ENCODE measurements at places on chromosomes 6 and 20.

DNA sequence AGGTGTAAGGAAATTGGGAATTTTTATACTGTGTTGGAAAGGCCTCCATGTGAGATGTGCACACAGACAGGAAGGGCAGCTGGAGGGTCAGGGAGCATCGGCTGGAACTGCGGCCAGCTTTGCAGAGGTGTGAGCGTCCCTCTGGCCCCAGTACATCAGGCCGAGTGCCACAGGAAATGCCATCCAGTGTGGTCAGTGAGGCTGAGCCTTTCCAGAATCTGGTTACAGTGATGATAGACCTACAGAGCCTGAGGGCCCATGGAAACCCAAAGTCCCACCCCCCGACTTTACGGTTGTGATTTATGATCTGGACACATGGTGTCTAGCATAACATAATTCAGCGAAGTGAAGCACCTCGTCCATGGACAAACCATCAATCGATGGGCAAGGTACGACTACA lies 137.3 kb upstream of the PDE10A start:
- H3K4me3 ChIP-seq = no peak overlapping the region
- peaks cover 8% of the 10 kb centered on the region for H3K4me1 ChIP-seq
- no peak for DNase-seq
- H3K36me3 ChIP-seq = peaks cover 9% of the 10 kb centered on the region

DNA sequence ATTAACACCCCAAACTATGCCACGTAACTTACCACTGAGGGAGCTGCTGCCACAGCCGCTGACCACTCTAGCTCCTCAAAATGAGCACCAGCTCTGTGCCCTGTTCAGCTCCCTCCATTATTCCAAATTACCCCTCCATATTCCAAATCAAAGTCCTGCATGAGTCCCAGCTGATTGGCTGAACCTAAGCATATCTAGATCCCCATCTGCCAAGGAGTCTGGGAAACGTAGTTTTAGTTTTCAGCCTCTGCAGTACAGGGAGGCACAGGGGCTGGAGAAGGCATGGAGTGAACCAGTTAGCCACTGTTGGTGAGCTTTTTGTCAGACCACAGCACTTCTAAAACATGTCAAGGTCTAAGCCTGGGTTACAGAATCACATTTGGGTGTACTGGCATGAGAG lies 15.9 kb downstream of the UNC5CL start:
- no peak overlapping the region for H3K27ac ChIP-seq
- peaks cover 5% of the 10 kb centered on the region for H3K4me1 ChIP-seq

GRCh38 chr6:135479601-135480000 lies 17.9 kb downstream of the AHI1 start:
- DNase-seq = no peak
- no peaks in the 10 kb centered on the region for H3K27me3 ChIP-seq
- H3K36me3 ChIP-seq = peaks cover 45% of the 10 kb centered on the region

DNA sequence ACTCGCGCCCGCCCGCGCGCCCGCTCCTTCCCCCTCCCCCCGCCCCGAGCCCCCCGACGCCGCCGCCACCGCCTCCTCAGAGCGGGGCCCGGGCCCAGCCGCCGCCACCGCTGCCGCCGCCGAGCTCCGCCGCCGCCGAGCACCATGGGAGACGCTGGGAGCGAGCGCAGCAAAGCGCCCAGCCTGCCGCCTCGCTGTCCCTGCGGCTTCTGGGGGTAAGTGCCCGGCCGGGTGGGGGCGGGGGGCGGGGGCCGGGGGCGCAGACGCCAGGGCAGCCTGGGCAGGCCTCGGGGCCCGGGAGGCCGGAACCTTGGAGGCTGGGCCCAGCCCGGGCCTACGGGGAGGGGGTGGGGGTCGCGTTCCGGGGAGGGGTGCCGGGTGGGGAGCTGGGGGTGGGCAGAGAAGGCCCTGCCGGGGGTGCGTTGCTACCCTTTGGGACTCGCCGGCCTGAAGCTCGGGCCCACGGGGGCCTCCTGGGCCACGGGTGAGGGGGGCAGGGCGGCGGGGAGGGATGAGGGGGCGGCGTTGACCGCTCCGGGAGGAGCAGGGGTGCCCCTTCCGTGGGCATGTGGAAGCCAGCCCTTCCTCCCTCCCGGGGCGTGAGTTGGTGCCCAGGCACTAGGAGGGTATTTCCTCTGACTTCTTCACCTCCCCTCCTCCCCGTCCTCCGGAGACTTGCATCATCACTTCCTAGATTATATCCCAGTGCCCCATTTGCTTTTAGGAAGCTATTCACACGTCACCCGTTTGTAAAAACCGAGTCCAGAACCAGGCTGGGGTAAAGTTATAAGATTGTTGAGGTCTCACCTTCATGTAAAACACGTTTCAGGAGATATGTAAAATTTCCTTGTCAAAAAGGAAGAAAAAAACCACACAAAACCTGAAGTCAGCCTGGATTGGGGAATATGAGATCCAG lies 533 bp downstream of the ZFAND3 start:
- H3K27me3 ChIP-seq = peaks cover 6% of the 10 kb centered on the region
- H3K4me1 ChIP-seq = peaks cover 40% of the 10 kb centered on the region
- H3K27ac ChIP-seq = peak overlapping the region; percentile 90

DNA sequence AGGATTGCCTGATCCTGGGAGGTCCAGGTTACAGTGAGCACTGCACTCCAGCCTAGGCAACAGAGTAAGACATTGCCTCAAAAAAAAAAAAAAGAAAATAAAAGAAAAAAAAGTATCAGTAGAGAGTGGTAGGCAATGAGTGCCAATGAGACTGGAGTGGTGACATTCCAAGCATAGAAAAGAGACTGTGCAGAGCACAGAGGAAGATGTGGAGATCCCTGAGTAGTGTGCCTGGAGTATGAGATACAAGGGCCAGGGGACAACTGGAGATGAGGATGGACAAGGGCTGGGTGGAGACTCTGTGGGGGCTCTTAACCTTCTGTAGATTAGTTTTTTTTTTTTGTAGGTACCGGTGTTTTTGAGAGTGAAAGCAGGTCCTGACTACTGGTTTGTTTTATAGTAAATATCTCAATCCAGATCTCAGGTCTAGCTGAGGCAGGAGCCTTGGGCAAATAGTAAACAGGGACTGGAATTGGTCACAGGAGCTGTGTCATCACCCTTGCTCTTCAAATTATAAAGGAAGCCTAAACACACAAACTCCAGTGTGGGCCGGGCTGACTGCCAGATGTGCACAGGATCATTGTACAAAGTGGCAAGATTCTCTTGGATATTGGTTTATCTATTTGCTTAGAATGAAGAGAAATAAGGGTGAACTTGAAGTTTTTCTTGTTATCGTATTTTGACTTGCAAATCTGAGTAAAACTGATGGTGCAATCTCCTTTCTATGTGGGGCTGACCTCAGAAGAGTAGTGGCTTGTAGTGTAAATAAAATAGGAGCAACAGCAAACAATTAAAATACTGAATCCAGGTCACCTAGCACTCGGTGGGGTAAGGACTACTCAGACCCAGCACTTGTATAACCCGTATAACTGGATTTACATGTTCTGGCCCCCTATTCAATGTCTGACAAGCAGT lies 144.9 kb downstream of the SOX4 start:
- H3K27ac ChIP-seq = no peak overlapping the region
- peaks cover 46% of the 10 kb centered on the region for H3K4me1 ChIP-seq
- peaks cover 8% of the 10 kb centered on the region for H3K27me3 ChIP-seq
- H3K4me3 ChIP-seq = no peak overlapping the region
- H3K36me3 ChIP-seq = no peaks in the 10 kb centered on the region

GRCh38 chr6:35751594-35751993 lies 14.8 kb downstream of the ARMC12 start:
- H3K27ac ChIP-seq = no peak overlapping the region
- H3K27me3 ChIP-seq = peaks cover 6% of the 10 kb centered on the region
- DNase-seq = no peak
- H3K36me3 ChIP-seq = peaks cover 11% of the 10 kb centered on the region

DNA sequence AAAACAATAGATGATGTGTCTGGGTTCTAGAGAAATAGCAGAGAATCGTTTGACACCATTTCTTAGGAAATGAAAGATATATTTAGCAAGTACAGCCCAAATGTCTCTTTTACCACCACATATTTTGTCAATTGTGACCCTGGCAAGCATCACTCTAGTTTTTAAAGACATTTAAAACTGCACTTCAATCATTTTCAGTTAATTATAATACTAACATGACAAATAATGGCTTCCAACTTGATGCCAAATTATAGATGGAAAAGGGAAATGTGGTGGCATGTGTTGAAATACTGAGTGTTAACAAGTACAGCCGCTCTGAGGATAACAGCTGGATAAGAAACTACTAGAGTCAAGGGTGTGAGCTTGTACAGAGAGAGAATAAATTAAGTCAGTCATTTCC lies 648.9 kb downstream of the FRK start:
- DNase-seq = no peak
- H3K36me3 ChIP-seq = no peaks in the 10 kb centered on the region
- no peak overlapping the region for H3K4me3 ChIP-seq
- no peaks in the 10 kb centered on the region for H3K27me3 ChIP-seq

DNA sequence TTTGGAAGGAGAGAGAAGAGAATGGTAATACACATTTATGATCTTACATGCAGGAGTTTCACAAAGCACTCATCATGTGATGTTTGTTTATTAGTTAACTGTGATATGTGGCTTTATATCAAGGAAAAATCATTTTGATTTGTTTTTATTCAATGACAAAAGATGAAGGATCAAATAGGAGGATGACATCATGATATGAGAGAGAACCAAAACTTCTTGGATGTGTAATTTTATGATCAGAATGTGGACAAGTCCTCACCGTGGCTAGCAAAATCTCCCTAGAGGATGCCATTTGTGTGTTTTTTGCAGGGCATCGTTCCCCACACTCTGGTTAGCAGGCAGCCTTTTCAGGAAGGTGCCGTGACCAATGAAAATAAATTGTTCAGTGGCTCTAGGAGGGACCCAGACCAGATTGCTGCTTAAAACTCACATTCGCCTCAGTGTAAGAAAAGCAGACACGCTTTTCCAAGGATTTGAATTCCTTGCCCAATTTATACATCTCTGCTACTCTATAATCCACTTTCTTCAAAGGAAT lies 552.7 kb downstream of the NKAIN2 start:
- H3K36me3 ChIP-seq = no peaks in the 10 kb centered on the region
- peak overlapping the region; percentile 67 for H3K27ac ChIP-seq
- peaks cover 14% of the 10 kb centered on the region for H3K4me1 ChIP-seq
- no peaks in the 10 kb centered on the region for H3K27me3 ChIP-seq

GRCh38 chr6:11650711-11651110 lies 113.2 kb downstream of the TMEM170B start:
- H3K36me3 ChIP-seq = peaks cover 10% of the 10 kb centered on the region
- H3K27ac ChIP-seq = no peak overlapping the region
- no peaks in the 10 kb centered on the region for H3K4me1 ChIP-seq
- H3K27me3 ChIP-seq = peaks cover 2% of the 10 kb centered on the region

DNA sequence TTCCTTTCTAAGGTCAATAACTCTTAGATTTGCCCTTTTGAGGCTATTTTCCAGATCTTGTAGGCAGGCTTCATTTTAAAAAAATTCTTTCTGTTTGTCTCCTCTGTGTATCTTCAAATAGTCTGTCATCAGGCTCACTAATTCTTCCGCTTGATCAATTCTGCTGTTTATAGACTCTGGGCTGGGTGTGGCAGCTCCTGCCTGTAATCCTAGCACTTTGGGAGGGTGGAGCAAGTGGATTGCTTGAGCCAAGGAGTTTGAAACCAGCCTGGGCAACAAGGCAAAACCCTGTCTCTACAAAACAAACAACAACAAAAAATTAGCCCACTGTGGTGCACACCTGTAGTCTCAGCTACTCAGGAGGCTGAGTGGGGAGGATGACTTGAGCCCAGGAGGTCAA lies 40.0 kb upstream of the SCP2D1 start:
- H3K27ac ChIP-seq = no peak overlapping the region
- H3K4me3 ChIP-seq = no peak overlapping the region
- no peaks in the 10 kb centered on the region for H3K36me3 ChIP-seq
- peaks cover 2% of the 10 kb centered on the region for H3K27me3 ChIP-seq

DNA sequence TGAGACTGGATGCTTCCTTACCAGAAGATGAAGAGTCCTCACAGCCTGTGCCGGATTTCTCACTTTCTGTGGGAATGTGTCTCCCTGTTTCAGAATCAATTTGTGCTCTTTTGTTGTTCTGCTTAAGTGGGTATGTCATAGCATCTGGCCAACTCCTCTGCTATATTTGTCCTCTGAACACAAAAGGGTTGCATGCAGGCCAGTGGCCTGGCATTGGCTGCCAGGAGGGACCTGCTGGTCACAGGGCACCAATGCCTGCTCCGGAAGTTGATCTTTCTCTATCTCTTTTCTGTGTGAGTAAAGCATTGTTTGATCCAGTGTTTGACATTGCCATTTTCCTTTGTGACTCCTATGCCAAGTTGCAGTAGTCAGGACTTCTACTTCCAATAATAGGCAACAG lies 47.8 kb downstream of the JARID2 start:
- no peak overlapping the region for H3K4me3 ChIP-seq
- no peak overlapping the region for H3K27ac ChIP-seq
- peaks cover 12% of the 10 kb centered on the region for H3K36me3 ChIP-seq
- H3K27me3 ChIP-seq = peaks cover 3% of the 10 kb centered on the region
- DNase-seq = no peak

- DNase-seq = no peak
- H3K4me3 ChIP-seq = no peak overlapping the region
- peaks cover 2% of the 10 kb centered on the region for H3K27me3 ChIP-seq
- H3K27ac ChIP-seq = no peak overlapping the region
- no peaks in the 10 kb centered on the region for H3K36me3 ChIP-seq
Observed at GRCh38 chr20:14312001-14312400, 25.4 kb downstream of the FLRT3 start.

DNA sequence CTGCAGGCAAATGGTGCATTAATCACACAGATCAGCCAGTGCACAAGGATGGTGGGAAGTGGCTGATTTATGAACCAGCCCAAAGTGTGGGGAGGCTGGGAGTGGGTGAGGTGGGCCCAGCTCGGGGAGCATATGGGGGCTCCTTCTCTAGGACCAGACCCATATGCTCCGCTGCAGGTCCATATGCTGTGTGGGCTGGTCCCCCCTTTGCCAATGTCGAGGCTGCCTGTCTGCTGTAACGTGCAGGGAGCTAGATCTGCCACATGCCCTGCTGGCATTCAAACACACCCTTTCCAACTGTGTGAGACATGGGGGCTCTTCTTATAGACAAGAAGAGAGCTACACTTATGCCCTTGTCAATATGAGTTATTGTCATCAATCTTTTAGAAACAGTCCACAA lies 566.3 kb downstream of the DHX35 start:
- no peak overlapping the region for H3K4me3 ChIP-seq
- peaks cover 29% of the 10 kb centered on the region for H3K4me1 ChIP-seq

DNA sequence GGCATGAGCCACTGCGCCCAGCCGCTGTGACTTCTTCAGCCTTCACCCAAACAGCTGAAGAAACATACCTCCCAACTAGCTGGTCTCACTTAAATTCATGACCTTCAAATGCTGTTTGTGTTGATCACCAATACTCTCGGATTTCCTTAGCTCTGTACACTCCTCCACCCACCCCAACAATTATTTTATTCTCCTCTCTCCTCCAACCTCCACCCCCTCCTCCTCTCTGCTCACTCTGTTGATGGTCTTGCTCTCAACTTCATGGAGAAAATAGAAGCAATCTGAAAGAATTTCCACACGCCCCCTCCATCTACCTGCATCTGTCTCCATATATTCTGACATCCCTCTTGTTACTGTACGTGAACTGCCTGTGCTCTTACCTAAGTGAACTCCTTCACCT lies 6.6 kb upstream of the DLK2 start:
- no peaks in the 10 kb centered on the region for H3K36me3 ChIP-seq
- H3K4me3 ChIP-seq = no peak overlapping the region
- H3K27me3 ChIP-seq = peaks cover 1% of the 10 kb centered on the region
- H3K27ac ChIP-seq = no peak overlapping the region

- peaks cover 5% of the 10 kb centered on the region for H3K36me3 ChIP-seq
- H3K27ac ChIP-seq = no peak overlapping the region
- H3K4me3 ChIP-seq = peak overlapping the region; percentile 75
- DNase-seq = peak; percentile 39
- H3K4me1 ChIP-seq = peaks cover 9% of the 10 kb centered on the region
Observed at GRCh38 chr6:43275801-43276576, 22.1 kb upstream of the SLC22A7 start.

GRCh38 chr6:22036275-22036674 lies 260.6 kb downstream of the PRL start:
- H3K36me3 ChIP-seq = peaks cover 17% of the 10 kb centered on the region
- peaks cover 7% of the 10 kb centered on the region for H3K4me1 ChIP-seq
- peaks cover 2% of the 10 kb centered on the region for H3K27me3 ChIP-seq
- no peak overlapping the region for H3K27ac ChIP-seq
- no peak for DNase-seq

All from glutamatergic neuron (in vitro differentiated cells).